ENCODE measurements at places on chromosomes 12 and 14.

- no peak for DNase-seq
Measured at GRCh38 chr12:63792338-63792737, 12.6 kb downstream of the RXYLT1 start.

DNA sequence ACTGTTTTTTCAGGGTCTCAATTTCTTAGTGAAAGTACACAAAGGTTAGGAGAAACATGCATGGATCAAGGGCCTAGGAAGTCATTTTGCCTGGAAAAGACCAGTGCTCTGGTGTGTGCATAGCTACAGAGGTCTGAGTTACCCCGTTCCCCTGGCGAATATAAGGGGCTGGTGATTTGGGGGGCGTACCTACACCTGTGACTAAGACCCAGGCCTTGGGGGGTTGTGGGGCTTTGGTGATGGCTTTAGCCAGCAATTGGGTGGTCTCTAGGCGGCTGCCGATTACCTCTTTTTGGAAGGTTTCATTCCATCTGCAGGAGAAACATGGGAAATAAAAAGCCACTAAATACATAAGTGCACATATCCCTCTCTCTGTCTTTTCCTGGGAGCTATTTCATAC is 1.1 kb downstream of the SDR39U1 start:
- no peak for DNase-seq

DNA sequence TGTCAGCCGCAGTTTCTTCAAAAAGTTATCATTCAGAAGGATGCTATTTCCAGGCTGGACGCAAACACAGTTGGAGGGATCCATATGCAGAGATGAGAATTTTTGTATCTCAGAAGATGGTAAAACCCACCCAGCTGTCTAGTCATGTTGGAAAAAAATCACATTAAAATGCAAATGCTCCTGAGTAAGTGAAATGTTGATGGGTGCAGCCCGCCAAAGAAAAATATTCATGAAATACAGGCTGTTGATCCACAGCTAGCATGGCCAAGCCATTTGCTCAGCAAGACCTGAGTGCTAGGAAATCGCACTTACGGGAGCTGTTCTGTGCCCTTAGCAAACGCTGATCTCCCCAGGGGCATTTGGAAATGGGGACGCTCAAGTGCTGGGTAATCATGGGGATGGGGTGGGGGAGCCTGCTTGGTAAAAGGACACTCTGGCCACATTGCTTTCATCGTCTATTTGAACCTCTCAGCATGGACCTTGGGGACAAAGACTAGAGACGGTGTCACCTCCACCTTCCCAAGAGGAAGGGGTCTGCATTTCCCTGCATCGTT is 25.7 kb downstream of the TUNAR start:
- DNase-seq, result no peak

DNA sequence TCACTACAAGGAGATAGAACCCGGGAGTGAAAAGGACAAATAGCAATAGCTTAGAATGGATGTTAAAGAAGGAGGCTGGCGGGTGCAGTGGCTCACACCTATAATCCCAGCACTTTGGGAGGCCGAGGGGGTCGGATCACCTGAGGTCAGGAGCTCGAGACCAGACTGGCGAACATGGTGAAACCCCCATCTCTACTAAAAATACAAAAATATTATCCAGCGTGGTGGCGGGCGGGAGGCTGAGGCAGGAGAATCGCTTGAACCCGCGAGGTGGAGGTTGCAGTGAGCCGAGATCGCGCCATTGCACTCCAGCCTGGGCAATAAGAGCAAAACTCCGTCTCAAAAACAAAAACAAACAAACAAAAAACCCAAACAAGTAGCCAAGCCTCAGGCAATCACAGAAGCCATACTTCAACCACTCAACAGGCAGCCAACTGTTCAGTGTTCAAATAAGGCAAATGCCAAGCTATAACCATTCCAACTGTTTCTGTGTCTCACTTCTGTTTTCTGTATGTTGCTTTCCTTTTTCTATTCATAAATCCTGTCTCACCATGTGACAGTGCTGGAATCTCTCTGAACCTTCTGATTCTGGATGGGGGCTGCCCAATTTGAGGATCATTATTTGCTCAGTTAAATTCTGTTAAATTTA is 3.9 kb upstream of the SPTLC2 start:
- no peak for DNase-seq

GRCh38 chr14:37329189-37330001 is 131.7 kb downstream of the MIPOL1 start:
- no peak for DNase-seq

DNA sequence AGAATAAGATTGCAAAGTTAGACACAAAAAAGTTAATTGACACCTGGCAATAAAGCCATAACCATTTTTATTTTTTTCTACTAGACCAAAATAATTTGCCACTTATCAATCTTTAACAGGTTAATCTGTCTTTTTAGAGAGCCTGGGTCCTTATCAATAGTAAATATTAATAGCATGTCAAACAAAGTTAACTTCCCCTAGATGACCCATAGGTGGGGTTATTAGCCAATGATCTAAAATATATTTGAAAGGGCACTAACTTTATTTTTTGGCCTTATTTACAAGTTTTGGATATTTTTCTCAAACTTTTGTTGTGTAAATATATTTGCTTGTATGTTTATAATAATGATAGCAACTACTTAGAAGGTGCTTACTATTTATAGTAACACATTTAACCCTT is 3.9 kb downstream of the ANKRD33 start:
- no peak for DNase-seq

- DNase-seq, result no peak
Measured at GRCh38 chr12:28570811-28571210, 380.6 kb downstream of the CCDC91 start.

GRCh38 chr14:21382095-21382494 is 1.7 kb downstream of the SUPT16H start:
- DNase-seq, result no peak

- DNase-seq, result no peak
Measured at GRCh38 chr12:119079530-119079929, 98.2 kb downstream of the SRRM4 start.

DNA sequence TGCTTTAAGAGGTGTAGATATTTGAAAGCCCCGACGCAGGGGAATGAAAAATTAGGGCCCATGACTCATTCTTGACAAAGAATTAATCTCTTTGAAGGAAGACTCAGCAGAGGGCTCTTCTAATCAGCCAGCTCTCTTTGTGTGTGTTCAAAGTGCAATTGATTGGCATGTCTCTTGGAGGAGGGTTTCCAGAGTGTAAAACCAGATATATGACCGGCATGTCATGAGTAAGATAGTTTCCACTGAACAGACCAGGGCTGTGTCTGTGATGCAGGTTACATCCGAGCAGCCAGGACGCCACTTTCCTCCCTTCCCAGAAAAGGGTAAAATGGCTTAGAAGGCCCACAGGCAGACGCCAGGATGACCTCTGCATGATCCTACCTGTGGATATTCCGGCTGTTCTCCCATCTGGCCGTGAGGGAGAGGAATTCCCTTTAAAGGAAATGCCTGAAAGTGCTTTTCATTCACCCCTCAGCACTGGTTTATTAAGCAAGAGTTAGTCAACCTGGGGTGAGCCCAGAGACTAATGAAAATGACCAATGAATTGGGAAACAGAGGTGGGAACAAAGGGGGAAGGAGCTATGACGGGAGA is 7.2 kb upstream of the KRT75 start:
- no peak for DNase-seq

DNA sequence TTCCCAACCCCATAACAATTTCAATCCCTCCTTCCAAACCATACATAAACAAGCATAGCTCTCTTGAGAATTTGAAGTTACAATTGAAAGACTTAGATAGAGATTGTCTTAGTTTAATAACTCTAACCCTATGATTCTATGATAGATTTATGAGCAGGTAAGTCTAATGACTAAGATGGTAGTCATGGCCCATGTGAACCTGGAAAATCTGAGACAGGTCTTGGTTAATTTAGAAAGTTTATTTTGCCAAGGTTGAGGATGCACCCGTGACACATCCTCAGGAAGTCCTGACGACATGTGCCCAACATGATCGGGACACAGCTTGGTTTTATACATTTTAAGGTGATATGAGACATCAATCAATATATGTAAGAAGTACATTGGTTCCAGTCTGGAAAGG is 248.8 kb downstream of the KCNH5 start:
- DNase-seq, result no peak

GRCh38 chr14:38710196-38710595 is 392.8 kb downstream of the SEC23A start:
- DNase-seq, result no peak

GRCh38 chr12:83106873-83107272 is 420.2 kb downstream of the TMTC2 start:
- DNase-seq, result no peak

GRCh38 chr14:105456736-105457617 is 17.6 kb upstream of the CRIP2 start:
- no peak for DNase-seq

DNA sequence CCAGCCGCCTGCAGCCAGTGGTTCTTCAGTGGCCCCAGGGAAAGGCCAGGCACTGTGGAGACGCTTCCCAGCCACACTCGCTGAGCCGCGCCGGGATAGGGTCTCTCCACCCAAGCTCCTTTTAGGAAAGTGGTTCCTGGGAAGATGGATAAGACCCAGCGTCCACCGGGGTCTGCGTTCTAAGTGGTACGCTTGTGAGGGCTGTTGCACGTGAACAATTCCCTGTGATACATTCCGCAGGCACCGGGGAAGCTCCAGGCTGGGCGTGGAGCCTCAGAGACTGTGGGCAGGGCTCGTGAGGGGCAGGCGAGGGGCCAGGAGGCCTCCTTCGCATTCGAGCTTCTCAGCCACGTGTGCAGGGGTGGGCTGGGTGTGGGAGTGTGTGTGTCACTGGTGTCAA is 48.4 kb downstream of the GALNT9 start:
- no peak for DNase-seq

- no peak for DNase-seq
Measured at GRCh38 chr12:120936197-120936596, 32.0 kb upstream of the SPPL3 start.
